Suprapubic skin (tissue), 4 donors: ENCODE measurements at places on chromosomes 7 and 10. TPM values are rescaled to one million over a fixed set of nuclear protein-coding genes. Genes with fewer than 3 reads are reported as not detected.

Gene ZPBP
- not detected for total RNA-seq

Gene HOXA11
- total RNA-seq, result 0.95 TPM

Gene POP7
- total RNA-seq, result 40.4 TPM

Gene HEPACAM2
- not detected for total RNA-seq

Gene FAM20C
- 18.2 TPM for total RNA-seq

Gene GPR37
- 6.9 TPM for total RNA-seq

Gene ODAD2
- not detected for total RNA-seq

Gene TNS3
- 53.0 TPM for total RNA-seq

Gene ZNF33A
- 45.8 TPM for total RNA-seq

Gene NPC1L1
- total RNA-seq, result not detected

Gene NXPH1
- total RNA-seq, result not detected
